ENCODE measurements at places on chromosomes 2 and 18.

DNA sequence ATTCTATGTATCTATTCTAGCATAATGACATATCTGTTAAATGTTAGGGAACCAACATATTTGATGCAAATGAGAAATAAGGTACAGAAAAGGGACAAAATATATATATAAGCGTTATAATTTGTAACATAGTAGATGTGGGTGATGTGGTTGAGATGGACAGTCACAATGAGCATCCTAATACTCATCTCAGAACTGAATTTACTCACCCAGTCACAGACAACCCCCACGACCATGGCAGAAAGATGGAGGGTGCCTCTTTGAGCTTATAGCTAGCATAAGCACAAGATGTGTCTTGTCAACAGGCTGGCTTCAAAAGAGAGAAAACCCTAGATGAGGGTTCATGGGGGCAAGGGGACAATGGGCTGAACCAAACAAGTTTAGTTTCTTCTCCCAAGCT is 9.1 kb upstream of the DSG3 start:
- no peak for DNase-seq

DNA sequence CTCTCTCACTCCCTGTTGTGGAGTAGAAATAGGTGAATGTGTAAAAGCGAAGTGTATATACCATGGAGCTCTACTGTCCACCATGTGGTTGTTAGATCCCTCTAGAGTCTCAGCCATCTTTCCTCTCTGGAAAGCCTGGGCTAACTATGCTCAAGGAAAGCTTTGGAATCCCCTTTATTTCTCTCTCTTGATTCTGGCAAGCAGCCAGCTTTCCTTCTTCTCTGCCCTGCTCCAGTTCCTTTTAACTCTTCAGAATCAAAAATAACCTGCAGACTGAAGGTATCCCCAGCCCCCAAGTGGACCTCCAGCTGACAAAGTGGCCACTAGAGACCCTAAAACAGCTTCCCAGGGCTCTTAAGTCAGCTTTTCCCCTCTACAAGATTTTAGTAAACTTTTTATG is 381.9 kb downstream of the PLCL1 start:
- DNase-seq: no peak

GRCh38 chr2:241108271-241109209 is 6.5 kb upstream of the MTERF4 start:
- DNase-seq: no peak

GRCh38 chr2:8413589-8414135 is 268.2 kb upstream of the ID2 start:
- DNase-seq: no peak

DNA sequence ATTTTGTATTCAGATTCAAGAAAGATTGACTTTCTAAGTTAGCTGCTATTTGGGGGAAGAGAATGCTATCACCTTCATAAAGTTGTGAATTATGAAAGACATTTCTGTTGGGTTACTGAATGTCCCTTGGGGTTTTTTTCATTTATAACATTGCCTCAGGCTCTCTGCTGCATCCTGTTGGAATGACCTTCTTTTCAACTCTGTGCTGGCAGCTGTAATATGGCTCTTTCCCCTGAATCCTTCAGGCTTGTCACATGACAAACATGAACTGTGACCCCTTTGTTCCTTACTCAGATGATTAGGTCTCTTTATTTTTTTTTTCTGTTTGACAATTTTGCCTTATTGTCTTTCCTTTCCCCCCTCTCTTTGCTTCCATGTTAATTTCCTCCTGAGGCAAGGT is 159.8 kb downstream of the TAF4B start:
- DNase-seq: no peak

DNA sequence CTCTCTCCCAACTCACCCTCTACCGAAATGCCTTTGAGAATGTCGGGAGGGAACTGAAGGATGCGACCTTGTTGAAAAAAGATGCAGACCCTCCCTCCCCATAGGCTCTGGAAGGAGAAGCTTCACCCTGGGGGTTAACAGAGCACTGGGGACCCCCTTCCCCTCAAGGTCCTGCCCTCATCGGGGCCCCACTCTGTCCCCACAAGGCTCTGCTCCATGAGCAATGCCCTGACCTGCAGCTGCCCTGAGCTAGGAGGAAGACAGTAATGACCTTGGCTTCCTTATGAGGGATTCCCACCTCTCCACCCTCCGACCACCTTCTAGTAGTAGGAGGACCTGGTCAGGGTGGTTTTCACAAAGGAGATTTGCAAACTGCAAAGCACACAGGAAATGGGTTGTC is 44.4 kb upstream of the HPCAL1 start:
- no peak for DNase-seq

DNA sequence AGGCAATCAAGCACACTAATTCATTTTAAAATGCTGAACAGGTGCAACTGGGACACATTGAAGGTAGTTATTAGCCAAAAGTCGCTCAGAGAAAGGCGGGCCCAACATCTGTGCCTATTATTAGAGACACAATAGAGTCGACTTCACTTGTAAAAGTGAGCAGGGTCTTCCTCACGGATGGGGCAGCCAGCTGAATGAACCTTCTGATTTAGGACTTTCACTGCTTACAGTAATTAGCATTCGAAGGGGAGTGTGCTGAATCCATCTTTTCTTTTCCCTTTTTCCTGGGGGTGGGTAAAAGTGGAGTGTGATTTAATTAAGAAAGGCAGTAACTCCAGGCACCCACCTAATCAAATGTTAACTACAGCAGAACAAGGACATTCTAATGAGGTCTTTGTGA is 677.7 kb downstream of the DCDC2C start:
- DNase-seq: no peak

- DNase-seq: no peak
Observed at GRCh38 chr18:14025306-14025940, 106.8 kb downstream of the ZNF519 start.

GRCh38 chr2:196170213-196170605 is 1.2 kb downstream of the STK17B start:
- DNase-seq: peak; percentile 90

DNA sequence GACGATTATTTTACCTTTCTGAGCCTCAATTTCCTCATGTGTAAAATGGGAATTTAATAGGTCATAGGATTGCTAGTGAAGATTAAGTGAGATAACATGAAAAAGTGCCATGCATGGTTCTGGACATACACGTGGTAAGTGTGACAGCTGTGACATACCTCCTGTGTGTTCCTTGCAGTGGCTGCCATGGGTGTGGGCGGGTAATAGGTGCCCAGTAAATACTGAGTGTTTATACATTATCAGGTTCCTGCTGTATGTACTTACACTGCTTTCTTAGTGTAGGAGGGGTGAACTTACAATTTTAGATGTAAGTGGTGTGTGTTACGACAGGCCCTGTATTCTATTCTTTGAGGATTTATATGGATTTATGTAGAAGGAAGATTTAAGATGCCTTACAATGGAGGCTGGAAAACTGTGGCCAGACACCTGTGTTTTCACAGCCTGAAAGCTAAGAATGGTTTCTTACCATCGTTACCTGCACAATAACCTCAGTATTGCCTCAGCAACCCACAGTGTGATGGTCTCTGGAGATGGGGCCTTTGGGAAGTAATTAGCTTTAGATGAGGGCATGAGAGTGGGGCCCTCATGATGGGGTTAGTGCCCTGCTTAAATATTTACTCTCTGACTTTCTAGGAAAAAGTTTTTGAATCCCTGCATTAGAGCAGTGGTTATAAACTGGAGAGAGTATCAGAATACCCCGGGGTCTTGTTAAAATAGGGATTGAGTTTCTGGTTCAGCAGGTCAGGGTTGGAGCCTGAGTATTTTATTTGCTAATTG is 78.1 kb downstream of the ASAP2 start:
- DNase-seq: no peak

DNA sequence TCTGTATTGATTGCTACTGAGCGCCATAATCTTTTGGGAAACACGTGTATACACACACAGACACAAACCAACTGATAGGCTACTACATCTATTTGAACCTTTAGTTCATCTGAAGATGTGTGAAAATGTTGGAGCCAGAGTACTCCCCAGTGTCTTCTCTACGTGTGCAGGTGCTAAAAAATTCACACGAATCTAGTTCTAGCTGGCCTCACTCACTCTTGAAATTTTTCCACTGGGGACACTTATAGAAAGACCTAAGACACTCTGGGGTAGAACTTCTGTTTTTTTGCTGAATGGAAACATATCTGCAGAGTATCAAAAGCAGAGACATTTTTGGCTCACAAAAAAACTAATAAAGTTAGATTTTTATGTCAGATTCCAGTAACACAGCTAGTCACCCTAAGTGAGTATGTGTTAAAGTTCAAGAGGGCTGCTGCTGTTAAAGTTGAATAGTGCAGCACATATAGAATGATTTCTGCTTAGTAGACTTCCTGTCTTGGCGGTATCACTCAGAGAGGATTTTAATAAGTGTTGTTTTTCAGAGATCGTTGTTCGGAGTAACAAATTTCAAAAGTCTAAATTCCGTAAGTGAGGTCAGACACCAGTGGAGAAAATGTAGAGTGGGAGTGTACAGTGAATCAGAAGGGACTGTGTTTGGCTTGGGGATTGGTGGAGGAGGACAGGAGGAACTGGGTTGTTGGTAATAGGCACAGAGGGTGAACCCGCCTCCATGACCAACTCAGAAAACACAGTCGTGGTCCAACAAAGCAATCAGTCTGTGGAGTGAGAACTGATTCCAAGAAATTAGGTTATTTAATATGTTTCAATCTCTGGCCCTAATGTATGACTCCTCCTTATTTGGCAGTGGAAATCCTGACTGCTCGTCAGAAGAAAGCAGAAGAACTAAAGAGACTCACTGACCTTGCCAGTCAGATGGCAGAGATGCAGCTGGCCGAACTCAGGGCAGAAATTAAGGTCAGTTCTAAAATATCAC is 43.1 kb downstream of the KCTD18 start:
- no peak for DNase-seq

DNA sequence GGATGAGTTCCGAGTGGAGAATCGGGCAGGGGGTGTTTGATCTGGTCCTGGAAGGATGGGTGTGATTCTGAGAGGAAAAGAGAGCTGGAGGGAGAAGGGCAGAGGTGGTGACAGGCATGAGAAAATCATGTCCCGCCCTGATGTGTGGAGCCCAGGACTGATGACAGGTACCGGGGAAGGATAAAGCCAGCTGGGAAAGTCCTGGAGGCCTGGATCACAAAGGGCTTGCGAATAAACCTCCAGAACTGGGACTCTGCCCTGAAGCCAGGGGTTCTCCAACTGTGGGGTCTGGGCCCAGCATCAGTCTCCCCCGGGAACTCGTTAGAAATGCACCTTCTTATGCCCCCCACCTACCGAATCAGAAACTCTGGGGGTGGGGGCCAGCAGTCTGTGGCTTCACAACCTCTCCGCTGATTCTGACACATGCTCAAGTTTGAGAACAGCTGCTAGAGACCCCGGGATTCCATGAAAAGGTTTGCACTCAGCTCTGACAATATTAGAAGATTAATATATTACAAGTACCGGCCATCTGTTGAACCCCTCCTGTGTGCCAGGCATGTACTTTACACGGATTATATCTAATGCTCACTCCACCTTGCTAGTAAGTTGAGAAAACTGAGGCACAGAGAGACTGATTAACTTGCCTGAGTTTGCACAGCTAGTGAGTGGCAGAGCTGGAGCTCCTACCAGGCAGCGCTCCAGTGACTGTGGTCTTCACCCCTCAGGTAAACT is 8.0 kb downstream of the TNFRSF11A start:
- no peak for DNase-seq

GRCh38 chr2:182924306-182924705 is 57.9 kb upstream of the FRZB start:
- DNase-seq: no peak

- no peak for DNase-seq
Observed at GRCh38 chr18:76351961-76352581, 143.0 kb downstream of the ZNF516 start.

DNA sequence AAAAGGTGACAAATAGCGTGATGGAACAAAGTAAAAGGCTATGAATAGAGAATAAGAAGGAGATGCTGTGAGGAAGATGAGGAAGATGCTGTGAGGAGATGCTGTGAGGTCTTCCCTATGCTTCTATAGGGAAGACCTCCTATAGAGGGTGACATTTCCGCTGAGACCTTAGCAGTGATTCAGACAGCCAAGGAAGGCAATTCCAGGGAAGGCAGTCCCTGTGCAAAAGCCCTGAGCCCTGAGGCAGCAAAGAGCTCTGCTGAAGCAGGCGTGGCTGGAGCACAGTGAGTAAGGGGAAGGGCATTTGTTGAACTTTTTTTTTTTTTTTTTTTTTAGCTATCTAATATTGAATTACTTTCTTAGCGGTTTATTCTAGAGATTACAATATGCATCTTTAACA is 142.7 kb upstream of the FOSL2 start:
- no peak for DNase-seq

- no peak for DNase-seq
Observed at GRCh38 chr2:108460345-108461037, 11.5 kb downstream of the GCC2 start.

Measured in hematopoietic multipotent progenitor cell treated with erythropoietin and hydrocortisone succinate and interleukin-3 and kit ligand, for 17 days (in vitro differentiated cells).